ENCODE measurements at places on chromosomes 3 and 15.

DNA sequence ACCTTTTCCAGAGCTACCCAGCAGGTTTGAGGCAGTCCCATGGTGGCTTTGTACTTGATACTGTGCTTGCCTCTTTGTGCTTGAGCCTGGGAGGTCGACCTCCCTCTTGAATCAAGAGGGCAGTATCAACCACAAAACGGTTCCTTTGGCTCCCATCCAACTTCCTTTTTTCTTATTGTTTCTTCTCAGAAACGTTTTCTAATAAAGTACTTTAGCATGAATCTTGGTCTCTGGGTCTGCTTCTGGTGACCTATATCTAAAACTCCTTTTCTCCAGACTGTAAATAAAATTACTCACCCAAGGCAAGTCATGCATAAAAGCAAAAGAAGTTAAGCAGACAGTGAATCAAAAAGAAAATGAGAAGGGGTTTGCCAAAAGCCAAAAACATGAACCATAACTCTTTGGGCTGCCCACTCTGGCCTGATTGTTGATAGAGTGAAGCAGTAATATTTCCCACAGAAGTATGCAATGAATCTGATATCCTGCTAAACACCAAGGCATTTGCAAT lies 112.2 kb upstream of the SLC4A7 start:
- no peak for DNase-seq

- no peak for DNase-seq
Observed at GRCh38 chr15:77224352-77224751, 153.4 kb upstream of the TSPAN3 start.

DNA sequence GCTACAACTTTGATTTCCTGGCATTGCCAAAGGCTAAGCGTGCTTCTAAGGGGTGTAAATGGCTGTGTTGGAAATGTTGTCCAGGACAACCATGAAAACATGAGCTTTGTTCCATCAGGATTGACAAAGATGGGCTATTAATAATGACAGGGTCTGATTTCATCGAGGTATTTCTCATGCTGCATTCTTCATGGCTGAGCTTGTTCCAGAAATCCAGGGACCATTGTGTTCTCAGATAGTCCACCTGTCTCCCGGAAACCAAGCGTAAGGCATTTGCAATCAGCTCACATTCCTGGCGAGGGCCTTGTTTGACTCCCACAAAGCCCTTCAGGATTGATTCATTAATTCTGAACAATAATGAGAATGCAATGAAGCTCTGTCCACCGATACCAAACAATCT lies 111.3 kb downstream of the CD47 start:
- no peak for DNase-seq

DNA sequence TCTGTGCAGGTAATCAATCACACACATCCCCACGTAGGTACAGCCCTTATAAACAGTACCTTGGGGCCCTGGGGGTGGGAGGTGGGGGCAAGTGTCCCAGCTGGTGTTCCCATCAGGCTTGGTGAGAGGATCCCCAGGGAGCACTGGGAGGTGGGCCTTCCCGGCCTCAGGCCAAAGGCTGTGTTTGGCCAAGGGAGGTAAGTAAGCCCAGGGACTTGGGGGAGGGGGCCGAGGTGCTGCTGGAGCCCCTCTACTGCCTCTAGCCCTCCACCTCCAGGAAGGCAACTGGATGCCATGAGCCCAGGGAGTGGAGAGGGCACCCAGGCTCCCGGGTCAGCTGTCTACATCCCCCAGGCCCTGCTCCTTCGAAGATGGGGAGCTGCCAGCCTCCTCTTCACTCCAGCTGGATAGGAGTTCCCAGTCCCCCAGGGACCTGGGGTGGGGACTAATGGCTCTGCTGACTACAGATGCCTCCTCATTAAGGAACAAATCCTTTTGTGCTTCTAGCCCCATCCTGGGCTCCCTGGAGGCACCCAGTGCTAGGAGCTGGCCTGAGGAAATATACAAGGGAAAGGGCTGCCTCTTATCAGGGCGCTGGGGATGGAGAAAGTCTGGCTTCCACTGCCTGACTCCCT lies 33.1 kb downstream of the RNU5B-1 start:
- no peak for DNase-seq

DNA sequence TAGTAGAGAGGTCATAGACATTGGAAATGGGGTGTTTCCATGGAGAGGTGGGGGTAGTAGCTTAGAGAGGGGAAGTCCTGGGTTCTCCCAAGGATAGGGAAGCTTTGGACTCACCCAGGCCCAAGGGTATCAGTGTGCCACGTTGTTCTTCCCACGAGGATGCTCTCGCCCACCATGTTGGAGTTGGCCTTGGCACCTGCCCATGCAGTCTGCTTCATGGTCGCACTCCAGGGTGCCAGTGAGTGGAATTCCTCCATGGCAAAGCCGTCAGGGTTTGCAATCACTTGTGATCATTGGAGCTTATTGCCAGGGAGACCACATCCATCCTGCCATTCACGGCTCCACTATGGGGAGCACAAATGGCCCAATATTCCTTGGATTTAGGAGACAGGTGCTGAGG lies 60.6 kb downstream of the GRIP2 start:
- no peak for DNase-seq
